Midbrain (tissue), 1 donor: ENCODE measurements at places on chromosomes 11 and 22.

- DNase-seq = no peak
These were observed 183.2 kb downstream of the MSANTD4 start for GRCh38 chr11:105838668-105839384.

GRCh38 chr11:12901272-12901671 is 107.8 kb upstream of the RASSF10 start:
- no peak for DNase-seq

- DNase-seq = no peak
These were observed 267.4 kb upstream of the CCDC179 start for GRCh38 chr11:23127706-23128105.

- DNase-seq = no peak
These were observed 25.5 kb downstream of the KCNJ1 start for GRCh38 chr11:128841461-128842072.

DNA sequence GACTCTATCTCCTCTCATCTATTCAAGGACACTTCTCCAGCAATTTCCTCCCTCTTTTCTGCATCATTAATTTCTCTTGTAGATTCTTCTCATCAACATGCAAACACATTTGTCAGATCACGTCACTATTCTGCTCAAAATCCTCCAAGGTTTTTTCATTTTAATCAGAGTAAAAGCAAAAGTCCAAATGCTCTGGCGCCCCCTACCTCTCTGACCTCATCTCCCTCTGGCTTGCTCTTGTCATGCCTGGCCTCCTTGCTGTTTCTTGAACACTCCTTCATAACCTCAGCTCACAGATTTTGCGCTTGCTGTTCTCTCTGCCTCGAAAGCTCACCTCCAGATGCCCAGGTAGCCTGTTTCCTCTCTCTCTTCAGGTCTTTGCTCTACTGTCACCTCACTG is 22.4 kb downstream of the RTCB start:
- DNase-seq = no peak

DNA sequence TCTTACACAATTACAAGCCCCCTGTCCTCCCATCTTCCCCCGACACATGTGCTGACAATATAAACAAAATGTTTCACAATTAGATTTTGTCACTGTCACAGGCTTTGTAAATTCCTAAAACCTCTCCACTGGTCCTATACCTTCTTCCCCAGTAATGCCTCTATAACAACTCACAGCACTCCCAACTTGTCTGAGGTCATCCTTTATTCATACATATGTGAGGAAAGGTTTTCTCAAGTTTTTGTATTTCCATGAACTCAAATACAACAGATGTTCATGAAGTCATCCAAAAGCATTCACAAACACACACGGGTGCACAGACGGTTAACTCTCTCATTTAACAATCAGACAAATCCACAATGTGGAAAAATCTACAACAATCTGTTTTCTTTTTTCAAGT is 1.9 kb downstream of the OR52H1 start:
- no peak for DNase-seq

DNA sequence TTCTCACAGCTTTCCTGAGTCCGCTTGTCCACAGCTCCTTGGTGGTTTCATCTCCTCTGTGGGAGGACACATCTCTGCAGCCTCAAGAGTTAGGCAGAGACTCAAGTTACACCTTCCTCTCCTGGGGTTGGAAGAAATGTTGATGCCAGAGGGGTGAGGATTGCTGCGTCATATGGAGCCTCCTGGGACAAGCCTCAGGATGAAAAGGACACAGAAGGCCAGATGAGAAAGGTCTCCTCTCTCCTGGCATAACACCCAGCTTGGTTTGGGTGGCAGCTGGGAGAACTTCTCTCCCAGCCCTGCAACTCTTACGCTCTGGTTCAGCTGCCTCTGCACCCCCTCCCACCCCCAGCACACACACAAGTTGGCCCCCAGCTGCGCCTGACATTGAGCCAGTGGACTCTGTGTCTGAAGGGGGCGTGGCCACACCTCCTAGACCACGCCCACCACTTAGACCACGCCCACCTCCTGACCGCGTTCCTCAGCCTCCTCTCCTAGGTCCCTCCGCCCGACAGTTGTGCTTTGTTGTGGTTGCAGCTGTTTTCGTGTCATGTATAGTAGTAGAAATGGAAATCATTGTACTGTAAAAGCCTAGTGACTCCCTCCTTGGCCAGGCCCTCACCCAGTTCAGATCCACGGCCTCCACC is 11.7 kb downstream of the RASD2 start:
- DNase-seq = no peak

DNA sequence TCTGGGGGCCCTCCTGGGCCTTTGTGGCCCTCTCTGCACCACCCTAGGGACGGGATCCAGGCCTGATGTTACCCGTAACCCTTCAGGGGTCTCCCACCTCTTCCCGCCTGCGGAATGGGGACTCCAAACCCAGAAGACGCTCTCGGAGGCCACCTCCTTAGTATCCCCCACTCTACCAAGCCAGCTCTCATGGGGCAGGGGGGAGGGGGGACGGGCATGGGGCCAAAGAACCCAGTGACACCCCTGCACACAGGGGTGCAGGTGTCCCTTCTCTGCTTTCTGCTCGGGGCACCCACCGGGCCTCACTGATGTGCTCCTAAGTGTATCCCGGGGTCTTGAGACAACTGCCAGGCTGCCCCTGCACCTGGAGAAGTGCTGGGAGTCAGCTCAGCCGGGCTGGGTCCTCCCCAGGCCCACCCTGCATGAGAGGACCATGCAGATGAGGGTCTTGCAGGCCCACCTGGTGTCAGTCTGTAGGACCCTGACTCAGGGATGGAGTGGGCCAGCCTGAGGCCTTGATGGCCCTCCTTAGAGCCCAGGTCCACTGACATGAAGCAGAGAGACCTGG is 176.9 kb downstream of the IGLL1 start:
- no peak for DNase-seq

DNA sequence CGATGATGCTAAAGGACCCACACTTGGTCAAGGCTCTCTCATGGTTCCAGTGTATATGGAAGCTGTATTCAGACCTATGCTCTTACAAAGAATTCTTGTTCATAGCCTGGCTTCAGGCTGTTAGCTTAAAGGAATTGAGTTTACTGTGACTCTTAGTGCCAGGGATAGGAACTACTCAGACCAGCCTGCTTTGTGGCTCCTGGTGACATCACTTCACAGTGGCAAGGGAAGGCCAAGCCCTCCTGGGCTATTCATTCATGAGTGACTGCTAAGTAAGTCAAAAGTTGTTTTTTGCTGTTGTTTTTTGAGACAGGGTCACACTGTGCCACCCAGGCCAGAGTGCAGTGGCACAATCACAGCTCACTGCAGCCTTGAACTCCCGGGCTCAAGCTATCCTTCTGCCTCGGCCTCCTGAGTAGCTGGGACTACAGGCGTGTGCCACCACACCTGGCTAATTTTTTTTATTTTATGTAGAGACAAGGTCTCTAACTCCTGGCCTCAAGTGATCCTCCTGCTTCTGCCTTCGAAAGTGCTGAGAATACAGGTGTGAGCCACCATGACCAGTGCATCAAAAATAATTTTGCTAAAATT is 9.6 kb downstream of the ART5 start:
- DNase-seq = no peak

- peak; percentile 29 for DNase-seq
These were observed at the start of gene TUB for GRCh38 chr11:8080674-8081590. Gene TUB (plus strand): TSS chr11:8081211. CDS start chr11:8081511, 300 bp downstream.

- DNase-seq = no peak
These were observed 33.7 kb downstream of the MRGPRX2 start for GRCh38 chr11:19026862-19027261.

GRCh38 chr11:110287537-110287936 is 8.9 kb downstream of the RDX start:
- DNase-seq = no peak

DNA sequence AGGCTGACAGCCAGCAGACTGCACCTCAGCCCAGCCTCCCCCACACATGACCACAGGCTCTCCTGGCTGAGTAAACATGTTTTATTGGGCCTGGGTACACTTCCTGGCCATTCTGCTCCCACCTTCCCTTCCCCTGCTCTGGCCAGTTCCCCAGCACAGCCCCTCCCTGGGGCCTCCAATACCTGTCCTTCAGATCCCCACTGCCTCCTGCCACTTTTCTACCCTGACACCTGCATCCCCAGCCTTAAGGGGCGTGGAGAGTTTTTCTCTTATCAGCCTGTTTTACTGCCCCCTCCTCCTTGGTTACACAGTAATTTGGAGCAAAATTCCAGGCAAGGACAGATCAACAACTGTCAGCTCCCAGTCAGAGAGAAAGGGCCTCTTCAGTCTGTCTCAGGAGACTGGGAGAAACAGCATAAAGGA is at the start of gene ISX:
Gene ISX, plus strand, starts transcription at position 363 of the 423 bp plus-strand sequence. CDS start 930 bp downstream, outside the sequence.
- no peak for DNase-seq

DNA sequence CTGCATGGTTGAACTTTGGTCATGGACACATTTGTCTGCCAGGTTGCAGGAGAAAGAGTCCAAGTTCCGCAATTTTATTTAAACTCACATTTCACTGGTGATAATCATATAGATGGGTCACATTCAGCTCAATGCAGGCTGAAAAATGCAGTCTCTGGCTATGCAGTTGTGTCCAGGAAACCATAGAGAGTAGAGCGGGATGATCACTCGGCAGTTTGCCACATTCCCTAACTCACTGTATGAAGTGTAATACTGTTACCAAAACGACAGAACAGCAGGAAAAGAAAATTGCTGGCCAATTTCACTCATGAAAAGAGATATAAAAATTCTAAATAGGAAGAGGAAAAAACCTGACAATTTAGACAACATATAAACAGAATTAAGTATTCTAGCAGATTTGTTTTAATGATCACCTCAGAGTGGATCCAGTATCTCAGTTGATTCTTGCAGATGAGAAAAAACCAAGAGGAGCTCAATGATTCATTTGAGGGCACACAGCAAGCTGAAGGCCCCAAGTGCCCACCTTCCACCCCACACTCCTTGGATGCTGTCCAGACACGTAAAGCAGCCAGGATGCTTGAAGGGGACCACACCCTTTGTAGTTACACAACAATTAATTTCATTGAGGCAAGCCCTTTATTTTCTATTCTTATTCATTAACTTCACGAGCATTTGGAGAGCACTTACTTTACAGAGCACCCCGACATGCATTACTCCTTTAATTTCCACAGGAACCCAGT is 422.3 kb downstream of the SOX6 start:
- no peak for DNase-seq

- no peak for DNase-seq
These were observed 74.2 kb downstream of the ZBTB16 start for GRCh38 chr11:114133548-114134329.

DNA sequence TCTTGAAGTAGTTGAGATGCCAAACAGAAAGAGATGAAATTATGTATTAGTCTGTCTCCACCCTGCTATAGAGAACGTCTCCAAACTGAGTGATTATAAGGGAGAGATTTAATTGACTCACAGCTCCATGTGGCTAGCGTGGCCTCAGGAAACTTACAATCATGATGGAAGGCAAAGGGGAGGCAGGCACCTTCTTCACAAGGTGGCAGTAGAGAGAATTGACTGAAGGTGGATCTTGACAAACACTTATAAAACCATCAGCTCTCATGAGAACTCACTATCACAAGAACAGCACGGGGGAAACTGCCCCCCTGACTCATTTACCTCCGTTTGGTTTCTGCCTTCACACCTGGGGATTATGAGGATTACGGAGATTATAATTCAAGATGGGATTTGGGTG is 794.0 kb downstream of the CNTN5 start:
- DNase-seq = no peak

DNA sequence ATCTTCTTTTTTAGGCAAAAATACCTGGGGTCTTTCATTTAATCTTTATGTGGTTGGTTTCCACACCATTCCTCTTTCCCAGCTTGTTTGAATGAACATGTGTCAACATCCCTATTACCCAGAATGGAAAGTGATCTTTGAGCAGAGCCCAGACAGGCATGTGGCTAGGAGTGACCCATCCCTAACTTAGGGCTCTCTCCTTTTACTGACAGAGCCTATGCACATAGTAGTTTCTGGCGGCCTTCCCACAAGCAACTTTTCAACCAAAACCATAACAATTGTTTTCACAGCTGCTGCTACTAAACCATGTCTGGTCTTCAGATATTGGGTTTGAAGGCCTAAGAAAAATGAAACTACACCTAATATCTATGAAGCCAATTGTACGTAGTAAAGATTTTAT is 107.5 kb downstream of the TENM4 start:
- DNase-seq = no peak

- DNase-seq = peak; percentile 73
These were observed 1176.4 kb downstream of the BRD1 start for GRCh38 chr22:48651036-48651890.

DNA sequence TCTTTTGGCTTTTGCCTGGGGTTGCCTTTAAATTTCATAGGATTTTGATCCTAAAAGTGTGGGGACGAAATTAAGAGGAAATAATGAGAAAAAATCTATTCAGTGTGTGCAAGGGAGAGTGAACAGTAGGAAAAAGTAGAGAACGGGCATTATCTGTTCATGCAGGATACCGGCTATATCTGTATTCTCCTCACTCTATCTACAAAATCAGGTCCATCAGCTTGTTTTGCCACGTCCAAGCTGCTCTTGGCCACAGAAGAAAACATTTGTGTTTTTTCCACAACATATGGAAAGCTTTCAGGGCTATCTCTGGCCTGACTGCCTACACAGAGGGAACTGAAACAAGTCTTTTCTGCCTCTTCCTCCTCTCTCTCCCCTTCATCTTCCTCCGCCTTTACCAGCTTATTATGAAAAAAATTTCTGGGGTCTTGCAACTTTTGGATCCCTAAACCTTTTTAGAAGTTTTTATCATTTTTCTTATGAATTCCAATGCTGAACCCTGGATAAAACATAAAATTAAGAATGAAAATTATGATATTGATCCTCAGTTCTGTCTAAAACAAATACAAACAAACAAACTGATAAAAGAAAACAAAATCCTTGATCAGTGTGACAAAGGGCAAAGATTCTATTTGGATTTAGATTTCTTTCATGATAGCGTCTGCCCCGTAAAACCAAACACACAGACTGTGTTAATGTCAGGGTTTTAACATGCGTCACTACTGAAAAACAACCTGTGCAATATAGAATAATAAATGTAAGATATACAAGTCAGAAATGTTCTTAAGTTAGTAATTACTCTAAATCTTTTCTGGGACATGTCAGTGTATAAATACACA is 219.7 kb downstream of the CNTN5 start:
- no peak for DNase-seq

DNA sequence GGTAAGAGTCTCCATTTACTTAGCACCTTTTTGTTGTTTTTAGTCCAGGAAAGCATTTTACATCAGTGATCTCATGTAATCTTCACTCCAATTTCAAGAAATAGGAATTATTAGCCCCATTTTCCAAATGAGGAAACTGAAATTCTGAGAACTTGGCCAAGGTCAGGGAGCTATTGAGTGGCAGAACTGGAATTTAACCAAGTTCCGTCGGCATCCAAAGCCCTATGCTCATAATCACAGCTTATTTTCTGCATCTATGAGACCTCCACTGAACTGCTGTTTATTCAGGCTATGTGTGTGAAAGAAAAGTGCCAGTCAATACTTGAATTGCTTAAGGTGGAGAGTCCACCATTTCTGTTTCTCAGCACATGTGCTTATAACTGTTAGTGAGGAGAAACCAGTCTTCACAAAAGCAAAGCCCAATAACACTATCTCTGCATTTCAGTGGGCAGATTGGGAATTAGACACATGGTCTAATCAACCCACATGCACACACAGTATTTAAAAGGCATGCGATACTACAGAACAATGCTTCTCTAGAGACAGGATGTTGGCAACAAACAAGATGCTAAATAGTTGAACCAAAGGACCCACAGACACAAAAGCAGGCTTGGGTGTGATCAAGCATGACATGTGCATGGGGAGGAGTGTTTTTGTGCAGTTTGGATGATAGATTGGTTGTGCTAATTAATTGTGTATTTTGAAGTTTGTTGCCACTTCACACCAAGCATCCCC is 780.6 kb downstream of the OPCML start:
- no peak for DNase-seq

- no peak for DNase-seq
These were observed 72.3 kb downstream of the TRIM44 start for GRCh38 chr11:35734669-35735410.

GRCh38 chr11:122248939-122249338 is 132.9 kb upstream of the BLID start:
- DNase-seq = no peak
